Fibroblast of skin of left biceps (primary cell): ENCODE measurements at places on chromosomes 6 and 20.
A peak's percentile ranks its signal among the peaks of the same experiment; 100 is the strongest.

DNA sequence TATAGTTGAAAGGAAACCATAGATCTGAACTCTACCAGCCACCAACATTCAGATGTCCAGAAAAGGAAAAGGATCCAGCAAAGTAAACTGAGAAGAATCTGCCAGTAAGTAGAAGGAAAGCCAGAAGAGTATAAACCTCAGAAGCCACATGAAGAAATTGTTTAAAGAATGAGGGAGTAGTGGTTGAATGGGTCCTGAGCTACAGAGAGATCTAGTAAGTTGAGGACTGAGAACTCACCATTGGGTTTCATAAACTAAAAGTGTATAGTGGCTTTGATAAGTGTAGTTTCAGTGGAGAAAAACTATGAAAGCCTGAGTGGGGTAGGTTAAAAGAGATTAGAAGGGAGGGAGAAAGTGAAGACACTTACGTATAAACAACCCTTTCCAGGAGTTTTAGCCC lies 32.0 kb upstream of the SUMO4 start:
- no peak for DNase-seq

DNA sequence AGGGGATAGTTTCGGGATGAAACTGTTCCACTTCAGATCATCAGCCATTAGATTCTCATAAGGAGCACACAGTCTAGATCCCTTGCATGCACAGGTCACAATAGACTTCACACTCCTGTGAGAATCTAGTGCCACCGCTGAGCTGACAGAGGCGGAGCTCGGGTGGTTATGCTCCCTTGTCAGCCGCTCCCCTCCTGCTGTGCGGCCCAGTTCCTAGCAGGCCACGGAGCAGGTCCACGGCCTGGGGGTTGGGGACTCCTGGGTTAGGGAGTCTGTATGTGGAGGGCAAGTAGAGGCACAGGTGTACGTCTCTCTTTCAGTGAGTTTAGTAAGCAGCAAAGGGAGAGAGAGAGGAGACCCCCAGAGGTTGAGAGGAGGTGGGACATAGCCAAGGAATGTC lies 30.5 kb upstream of the MDFI start:
- no peak for DNase-seq

GRCh38 chr6:112934433-112935327 lies 587.5 kb downstream of the RFPL4B start:
- DNase-seq = no peak

DNA sequence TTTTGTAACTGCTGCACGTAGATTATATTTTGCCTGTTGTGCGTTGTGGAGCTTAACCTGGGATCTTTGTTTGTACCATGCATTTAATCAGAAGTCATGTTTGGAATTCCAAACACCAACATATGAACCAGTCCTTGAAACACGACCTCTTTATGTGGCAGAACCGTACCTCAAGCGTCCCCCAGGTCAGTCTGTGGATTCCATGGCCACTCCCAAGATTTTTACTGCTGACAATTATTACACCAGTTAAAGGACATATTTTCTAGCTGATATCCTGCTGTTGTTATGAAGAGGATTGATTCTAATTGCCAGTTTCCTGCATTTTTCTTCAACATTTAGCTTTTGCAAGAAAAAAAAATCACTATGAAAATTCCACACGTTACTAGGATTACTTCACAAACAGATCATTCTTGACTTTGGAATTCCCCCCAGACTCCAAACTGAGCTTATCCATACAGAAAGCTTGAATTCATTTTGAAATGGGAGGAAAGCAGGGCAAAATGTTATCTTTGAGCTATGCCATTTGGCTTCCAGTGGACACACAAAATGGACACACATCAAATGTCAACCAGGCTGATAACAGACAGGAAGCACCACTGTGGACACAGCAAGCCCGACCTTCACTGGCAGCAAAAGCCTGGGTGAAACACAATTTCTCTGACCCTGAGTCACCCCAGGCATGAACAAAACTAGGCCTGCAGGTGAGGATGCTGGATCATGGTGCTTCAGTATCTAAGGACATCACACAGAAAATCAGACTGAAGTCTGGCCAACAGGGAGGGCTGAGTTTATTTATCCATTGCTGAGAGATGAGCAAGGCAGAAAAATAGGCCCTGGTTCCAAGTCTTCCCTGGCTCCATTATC lies 542.9 kb upstream of the JAG1 start:
- DNase-seq = peak; percentile 72

DNA sequence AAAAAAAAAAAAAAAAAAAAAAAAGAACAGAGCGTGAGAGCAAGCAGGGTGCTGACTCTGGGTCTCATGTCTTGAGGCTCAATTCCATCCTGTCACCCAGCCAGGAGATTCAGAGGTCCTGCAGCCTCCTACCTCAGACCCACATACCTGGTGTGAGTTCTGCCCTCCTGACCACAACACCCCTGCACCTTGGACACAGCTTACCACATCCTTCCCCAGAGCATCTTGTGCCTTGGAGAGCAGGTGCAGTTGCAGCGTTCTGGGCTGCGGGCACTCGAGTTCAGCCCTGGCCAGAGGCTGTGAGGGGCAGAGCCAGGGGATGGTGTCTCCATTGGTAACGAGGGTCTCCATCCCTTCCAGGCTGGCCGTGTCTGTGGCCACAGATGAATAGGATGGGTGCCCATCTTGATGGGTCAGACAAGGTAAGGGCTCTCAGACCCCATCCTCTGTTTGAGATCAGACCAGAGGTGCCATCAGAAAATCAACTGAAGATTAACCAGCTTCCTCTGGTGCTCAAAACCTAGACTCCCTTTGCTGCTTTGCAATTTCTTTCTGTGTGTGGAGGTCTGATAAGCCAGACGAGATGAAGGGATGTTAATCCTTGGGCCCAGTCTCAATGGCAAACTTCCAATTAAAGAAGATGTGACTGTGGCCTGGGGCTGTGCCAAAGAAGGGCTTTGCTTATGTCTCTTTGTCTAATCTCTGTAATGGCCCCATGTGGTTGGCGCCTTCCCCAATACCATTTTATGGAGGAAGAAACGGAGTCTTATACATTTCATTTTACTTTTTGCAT lies 14.7 kb upstream of the ZNF831 start:
- DNase-seq = no peak

DNA sequence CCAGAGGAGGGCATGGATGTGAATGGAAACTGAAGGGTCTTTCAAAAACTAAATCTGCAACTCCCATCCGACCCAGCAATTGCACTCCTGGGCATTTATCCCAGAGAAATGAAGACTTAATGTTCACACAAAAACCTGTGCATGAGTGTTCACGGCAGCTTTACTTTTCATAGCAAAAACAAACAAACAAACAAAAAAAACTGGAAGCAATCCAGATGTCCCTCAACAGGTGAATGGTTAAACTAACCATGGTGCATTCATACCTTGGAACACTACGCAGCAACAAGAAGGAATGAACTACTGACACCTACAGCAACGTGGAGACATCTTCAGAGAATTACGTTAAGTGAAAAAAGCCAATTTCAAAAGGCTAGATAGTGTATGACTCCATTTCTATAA lies 32.2 kb downstream of the PMEPA1 start:
- no peak for DNase-seq

DNA sequence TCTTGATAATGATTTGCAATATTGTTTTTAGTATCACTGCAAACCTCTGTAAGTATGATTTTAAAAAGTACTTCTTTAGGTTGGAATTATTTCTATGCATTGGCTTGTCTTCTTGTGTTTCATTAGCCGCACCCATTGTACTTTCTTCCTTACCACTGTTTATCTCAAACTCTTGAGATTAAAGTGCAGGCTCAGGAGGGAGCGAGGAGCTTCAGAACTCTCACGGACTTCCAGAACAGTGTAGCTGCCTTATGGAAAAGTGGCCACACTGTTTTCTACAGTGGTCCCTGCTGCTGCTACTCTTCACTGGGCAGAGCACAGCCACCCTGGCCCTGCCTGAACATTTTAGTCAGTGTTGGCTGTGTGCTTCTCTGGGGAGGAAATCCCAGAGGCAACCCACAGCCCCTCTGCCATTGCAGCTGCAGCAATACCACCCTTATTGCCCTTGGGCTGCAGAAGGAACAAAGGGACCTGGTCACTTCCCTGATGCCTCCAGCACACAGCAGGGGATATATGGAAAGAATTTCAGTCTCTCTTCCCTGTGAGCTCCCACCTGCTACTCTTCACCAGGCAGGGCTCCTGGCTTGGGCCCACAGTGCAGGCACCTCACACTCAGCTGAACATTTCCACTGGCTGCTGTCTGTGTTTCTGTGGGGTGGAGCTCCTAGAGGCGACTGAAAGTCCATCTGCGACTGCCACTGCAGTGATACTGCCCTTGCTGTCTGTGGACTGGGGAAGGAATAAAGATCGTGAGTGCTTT lies 91.7 kb upstream of the MAP3K4 start:
- DNase-seq = no peak

GRCh38 chr6:111076024-111076695 lies 11.1 kb upstream of the SLC16A10 start:
- DNase-seq = no peak

- no peak for DNase-seq
Observed at GRCh38 chr6:13865141-13865540, 50.8 kb upstream of the MCUR1 start.

DNA sequence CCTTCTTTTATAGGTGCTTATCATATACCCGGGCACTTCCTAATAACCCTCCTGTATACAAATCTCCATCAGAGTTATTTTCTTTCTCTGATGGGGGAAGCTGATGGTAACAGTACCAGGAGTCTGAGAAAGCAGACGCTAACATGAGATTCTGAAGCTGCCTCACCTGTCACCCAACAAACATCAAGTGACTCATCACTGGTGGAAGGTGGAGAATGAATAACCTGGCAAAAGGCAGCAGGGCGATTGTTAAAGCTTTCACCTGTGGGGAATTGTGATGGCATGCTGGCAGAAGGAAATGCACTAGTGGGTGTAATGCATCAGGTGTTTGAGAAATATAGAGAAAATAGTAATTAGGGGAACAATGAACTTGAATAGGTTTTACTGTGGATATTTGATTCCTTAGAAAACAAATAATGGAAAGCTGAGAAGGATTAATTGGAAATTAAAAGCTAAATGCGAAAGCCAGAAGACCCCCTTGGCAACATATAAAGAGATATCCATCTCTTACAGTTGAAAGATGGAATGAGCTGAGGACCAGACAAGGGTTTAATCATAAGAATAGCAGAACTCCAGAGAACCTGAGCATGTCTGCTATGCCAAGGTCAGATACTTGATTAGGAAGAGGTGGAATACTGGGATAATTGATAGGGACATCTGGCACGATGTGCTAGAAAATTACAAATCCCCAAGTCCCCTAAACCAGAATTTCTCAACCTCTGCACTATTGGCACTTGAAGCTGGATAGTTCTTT lies 517.1 kb downstream of the PKHD1 start:
- DNase-seq = no peak

- no peak for DNase-seq
Observed at GRCh38 chr20:41331731-41332130, 8.9 kb upstream of the LPIN3 start.

- DNase-seq = no peak
Observed at GRCh38 chr20:37871751-37872150, 31.2 kb upstream of the VSTM2L start.

DNA sequence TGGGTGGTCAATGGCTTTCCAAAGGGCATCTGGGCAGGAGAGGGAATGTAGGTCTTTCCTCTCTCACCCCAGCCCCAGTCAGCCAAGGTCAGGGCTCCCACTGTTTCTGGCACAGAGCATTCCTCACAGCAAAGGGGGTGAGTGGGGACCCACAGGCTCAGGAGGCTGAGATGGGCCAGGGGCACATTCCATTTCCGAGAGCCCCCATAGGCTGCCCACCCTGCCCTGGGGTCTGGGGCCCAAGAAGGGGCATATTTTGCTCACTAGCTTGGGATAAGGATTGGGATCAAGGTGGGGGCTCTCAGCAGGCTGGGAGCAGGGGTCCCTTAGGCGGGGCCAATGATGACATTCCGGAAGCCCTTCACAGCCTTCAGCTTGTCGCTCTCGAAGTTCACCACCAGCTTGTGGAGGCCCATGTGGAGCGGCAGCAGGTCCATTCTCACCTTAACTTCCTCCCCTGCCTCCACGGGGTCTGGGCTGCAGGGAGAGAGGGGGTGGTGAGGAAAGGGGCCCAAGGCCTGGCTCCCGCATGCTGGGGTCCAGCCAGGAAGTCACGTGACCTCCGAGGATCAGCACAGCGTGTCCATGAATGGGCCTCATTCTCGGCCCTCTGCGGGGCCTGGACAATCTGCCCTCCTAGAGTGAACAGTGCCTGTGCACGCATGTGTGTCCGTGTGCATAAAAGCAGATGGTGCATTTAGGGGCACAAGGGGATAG lies 35.0 kb downstream of the TGM2 start:
- DNase-seq = no peak

- no peak for DNase-seq
Observed at GRCh38 chr6:114058435-114058834, 87.5 kb upstream of the HDAC2 start.

- no peak for DNase-seq
Observed at GRCh38 chr20:6577451-6577850, 190.0 kb upstream of the BMP2 start.

GRCh38 chr20:1804554-1804956 lies 90.7 kb upstream of the SIRPA start:
- DNase-seq = no peak

DNA sequence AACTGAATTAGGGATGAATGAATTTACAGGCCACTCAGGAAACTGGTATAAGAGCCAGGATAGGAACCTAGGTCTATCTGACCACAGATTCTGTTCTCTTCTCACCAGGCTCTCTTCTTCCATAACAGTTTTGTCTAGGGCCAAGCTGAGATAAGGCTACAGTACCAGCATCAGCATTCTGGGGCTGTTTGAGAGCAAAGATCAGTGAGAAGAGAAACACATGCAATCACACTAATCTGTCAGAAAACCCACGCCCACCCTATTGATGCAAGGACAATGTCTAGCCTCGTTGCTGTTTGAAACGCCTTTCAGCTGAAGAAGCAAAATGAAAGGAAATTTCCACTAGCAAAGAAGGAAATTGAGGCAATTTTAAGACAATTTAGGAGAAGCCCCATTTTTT lies 137.7 kb downstream of the LCA5 start:
- no peak for DNase-seq

- DNase-seq = no peak
Observed at GRCh38 chr6:82380566-82381185, 17.1 kb downstream of the TPBG start.

DNA sequence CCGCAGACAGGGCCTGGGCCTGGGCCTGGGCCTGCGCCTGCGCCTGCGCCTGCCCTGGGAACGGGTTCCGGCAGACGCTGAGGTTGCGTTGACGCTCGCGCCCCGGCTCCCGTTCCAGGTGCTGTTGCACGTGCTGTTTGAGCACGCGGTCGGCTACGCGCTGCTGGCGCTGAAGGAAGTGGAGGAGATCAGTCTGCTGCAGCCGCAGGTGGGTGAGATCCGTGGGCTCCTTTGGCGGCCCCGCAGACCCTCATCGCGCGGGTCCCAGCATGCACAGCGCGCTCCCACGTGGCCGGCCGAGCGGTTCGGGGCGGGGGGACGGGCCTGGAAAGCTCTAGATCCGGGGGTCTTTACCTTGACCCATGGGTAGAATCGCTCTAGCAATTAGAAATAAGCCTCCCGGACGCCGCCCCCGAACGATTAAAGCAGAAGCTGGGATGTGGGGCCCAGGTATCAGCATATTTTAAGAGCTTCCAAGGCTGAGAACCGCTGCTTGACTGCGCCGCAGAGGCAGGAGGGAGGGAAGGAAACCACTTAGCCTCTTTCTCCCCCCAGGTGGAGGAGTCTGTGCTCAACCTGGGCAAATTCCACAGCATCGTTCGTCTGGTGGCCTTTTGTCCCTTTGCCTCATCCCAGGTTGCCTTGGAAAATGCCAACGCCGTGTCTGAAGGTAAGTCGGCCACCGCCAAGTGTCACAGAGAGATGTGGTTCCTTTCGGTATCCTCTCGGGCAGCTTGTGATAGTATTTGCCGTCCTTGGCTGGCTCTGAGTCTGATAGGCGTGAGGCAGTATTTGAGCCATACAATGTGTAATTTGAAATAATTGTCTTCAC lies 508 bp downstream of the NOP56 start:
- DNase-seq = no peak

GRCh38 chr6:45637611-45638257 lies 260.0 kb upstream of the SUPT3H start:
- no peak for DNase-seq
